ENCODE measurements at places on chromosomes 5 and 9.

DNA sequence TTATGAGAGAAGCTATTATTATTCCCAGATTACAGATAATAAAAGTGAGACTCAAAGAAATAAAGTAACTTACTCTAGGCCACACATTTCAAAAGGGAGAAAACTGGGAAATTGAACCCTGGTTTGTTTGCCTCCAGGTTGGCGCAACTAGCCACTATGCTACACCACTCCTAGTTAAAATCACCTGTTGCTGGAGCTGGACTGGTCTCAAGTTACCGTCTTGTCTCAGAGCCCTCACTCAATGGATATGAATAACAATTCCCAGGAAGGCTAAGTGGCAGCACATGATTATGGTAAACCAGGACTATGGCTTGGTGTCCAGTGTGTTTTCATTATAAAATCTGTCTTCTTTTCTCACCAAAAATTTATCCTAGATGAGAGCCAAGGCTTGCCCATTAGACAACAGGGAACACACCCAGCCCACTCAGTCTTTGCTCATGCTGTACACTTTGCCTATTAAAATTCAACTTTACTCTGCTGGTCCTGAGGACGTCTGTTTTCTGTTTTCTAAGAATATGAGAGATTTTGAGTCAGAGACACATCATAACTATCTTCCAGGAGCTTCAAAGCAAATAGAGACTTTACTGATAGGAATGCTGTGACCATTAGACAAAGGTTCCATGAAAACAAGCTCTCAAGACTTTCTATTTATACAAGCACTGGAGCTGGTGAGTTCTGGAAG is 58.1 kb downstream of the ADRB2 start:
- no peak for DNase-seq

GRCh38 chr9:93255994-93256877 is 72.3 kb downstream of the WNK2 start:
- DNase-seq = no peak

DNA sequence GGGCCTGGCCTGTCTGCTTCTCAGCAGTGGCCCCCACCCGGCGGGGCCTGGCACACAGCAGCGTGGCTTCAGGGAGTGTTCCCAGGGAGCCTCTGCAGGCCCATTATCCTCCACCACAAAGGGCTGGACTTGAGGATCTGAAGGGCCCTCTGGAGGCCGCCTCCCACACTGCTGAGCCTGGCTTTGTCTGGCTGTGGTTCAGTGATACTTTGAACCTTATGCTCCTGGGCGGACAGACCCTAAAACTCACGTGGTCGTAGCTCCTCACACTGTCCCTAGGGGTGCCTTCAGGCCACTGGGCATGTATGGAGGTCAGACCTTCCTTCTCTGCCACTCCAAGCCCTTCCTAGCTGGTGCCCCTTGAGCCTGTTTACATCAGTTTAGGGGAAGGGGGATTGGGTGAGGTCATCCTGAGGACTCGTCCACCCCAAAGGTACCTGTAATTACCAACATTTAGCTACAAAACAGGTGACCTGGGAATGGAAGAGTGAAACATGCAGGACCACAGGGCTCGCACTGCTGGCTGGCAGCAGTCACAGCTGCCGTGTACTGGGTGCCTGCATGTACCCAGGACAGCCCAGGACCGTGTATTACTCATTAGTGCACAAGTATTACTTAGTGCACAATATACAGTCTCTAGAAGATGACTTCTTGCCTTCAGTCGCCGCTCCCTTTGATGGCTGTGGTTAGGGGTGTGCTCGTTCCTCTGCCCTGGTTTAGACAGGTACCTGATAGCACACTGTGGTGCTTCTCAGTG is 8.5 kb downstream of the GRHPR start:
- DNase-seq = no peak

DNA sequence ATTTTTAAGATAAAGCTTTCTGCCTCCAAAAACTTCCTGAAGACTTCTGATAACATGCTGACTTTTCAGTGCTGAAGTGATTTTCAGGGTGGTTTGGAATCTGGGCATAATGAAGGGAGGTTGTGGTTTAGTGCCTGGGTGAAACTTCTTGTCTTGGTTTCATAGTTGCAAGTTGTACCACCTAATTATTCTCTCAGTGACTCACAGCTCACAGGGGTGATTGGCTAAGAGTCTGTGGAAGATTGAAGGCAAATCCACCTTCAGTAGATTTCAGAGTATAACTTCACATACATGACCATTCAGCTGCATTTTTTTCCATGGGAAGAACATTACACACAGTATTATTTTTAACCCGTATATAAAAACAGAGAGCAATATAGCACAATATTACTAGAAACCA is 199.9 kb downstream of the PTTG1 start:
- no peak for DNase-seq

- no peak for DNase-seq
Observed at GRCh38 chr9:3750321-3750720, 224.5 kb upstream of the RFX3 start.

GRCh38 chr5:85545129-85545528 is 1072.6 kb upstream of the COX7C start:
- DNase-seq = no peak

- DNase-seq = peak; percentile 80
Observed at GRCh38 chr9:83219154-83219923, 156.4 kb upstream of the RASEF start.

DNA sequence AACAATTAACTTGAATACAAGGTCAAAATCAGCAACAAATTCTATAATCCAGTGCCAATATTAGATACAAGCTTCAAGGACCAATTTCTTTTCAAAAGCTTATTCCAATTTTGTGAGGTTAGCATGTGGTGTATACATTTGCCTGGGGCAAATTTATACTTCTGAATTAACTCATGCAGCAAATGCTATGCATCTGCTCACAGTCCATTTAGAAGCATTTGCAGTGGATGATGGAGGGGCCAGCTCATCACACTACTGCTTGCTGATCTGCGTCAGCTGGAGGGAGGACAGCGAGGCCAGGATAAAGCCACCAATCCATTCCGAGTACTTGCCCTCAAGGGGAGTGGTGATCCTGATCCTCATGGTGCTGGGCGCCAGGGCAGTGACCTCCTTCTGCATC is 474.3 kb upstream of the KIF2A start:
- DNase-seq = no peak

DNA sequence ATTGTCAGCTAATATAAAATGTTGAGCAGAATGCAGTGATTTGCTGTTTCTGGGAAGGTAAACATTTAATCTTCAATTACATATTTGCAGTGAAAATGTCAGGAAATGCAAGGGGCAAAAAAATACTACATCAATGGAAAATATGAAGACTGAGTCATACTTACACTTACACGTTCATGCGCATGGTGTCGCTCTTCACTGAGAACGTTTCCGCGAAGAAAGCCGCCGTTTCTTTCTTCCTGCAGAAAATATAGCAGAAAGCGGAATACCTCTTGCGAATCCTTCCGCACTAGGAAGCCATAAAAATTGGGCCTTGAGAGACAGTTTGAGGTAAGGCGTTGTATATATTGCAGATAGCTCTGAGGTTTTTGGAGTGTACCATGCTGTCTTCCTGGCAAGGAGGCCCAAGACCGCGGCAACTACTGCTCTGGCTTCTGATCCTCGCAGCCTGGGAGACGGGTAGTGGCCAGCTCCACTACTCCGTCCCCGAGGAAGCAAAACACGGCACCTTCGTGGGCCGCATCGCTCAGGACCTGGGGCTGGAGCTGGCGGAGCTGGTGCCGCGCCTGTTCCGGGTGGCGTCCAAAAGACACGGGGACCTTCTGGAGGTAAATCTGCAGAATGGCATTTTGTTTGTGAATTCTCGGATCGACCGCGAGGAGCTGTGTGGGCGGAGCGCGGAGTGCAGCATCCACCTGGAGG is at the start of gene PCDHA13:
TSS of gene PCDHA13 (plus strand) at position 236 of the 702 bp plus-strand sequence. CDS start at position 381, 145 bp downstream.
- no peak for DNase-seq

DNA sequence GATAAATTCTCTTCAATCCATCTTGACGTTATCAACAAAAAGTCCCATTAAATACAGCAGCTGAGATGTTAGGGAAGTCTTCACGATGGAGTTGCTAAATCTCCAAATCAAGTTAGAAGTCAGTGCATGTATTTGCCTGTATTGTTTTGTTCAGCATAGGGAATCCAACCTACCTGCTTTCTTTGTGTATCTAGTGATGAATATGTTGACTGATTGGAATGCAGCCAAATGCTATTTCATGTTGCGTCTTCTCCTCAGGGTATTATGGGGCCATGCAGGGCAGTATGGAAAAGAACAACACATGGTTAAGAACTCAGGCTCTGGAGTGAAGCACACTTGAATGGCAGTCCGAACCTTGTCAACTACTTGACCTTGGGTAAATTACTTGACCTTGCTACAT is 529.5 kb upstream of the ZNF462 start:
- DNase-seq = no peak

- DNase-seq = no peak
Observed at GRCh38 chr9:87554976-87555375, 57.3 kb downstream of the DAPK1 start.

GRCh38 chr9:96611302-96611701 is 8.3 kb downstream of the CDC14B start:
- DNase-seq = no peak

- no peak for DNase-seq
Observed at GRCh38 chr5:100590867-100591266, 55.7 kb downstream of the FAM174A start.

DNA sequence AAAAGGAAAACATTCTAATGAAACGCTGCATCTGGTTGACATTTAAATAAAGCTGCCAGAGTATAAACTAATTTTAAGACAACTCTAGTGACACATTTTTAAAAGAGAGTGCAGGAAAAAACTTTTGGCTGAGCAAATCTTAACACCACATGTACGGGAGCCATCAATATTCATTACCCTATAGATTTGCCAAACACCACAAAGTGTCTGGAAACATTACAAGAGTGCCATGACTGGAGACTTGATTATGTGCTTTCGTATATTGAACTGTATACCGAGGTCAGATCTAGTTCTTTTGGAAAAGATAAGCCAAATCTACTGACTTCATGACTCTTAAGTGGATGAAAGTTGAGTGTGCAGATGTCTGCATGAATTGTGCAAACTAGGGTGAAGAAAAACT is 10.6 kb upstream of the DMRT2 start:
- no peak for DNase-seq

DNA sequence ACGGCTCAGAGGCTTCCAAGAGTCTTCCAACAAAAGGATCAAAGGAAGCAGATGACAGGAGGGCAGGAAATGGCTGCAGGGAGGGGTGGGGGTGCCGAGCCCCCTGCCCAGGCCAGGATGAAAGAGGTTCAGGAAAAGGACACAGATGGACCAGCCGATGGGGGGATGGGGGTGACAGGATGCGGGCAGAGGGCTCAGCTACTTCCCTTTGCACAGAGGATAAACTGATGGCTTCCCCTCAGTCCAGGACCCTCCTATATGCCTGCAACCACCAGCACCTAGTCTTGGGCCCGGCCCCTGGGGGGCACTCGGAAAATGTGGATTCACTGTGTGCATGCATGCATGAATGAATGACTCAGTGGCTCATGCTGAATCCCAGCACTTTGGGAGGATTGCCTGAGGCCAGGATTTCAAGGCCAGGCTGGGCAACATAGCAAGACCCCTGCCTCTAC is 148.2 kb downstream of the C9orf50 start:
- no peak for DNase-seq

DNA sequence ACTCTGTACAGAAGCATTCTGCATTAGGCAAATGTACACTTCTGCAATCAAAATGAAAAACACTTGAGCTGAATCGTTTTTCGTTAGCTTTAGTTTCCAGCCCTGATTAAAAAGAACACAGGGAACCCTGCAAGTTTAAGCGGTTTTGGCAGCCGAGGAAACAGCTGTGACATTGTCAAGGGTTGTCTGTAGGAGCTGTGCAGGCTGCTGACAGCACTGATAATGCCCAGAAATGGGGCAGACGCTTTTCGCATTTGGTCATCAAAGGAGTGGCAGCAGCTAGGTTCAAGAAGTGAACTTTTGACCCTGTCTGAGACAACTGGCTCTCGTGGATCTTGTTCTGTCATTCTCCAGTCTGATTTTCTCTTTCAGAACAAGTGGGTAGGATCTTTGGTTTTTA is 165.6 kb upstream of the CCDC152 start:
- DNase-seq = no peak

GRCh38 chr9:131402073-131402472 is 8.2 kb downstream of the PRRC2B start:
- DNase-seq = no peak

DNA sequence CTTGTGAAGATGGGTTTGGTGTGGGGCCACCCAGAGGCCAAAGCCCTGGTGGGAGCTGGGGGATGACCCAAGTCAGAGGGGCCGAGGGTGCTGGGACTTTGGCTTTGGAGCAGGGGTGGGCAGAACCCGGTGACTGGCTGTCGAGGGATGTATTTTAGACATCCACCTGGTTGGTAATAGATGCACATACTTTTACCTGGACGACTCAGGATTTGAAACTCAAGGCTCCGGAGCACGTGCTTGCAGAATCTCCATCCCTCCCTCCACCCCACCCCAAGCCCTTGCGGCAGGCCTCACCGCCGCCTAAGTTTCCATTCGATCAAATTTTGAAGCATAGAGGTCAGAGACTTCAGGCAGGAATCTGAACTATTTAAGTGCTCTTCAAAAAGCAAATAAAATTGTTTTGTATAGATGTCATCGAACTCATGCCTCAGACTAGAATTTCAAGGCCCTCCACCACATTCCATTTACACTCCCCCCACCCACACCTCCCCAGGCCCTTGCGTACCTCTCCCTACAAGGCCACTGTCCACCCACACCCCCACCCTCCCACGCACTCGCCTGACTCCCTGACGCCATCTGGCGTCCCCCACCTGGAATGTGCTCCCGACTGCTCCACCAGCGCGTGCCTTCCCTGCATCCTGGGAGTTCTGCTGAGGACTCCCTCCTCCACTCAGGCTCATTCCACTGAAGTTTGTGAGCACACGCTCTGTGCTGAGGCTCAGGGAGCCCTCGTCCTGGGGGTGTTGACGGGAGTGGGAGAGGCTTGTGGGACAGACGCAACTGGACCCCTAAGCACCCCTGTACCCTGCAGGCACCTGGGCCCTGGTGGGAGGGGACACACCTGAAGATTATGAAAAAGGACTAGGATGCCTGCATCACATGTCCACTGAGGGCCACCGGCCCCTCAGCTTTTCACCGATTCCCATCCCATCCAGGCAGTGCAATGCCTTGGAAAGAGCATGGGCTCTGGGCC is 56.4 kb upstream of the RPL26L1 start:
- peak; percentile 73 for DNase-seq

DNA sequence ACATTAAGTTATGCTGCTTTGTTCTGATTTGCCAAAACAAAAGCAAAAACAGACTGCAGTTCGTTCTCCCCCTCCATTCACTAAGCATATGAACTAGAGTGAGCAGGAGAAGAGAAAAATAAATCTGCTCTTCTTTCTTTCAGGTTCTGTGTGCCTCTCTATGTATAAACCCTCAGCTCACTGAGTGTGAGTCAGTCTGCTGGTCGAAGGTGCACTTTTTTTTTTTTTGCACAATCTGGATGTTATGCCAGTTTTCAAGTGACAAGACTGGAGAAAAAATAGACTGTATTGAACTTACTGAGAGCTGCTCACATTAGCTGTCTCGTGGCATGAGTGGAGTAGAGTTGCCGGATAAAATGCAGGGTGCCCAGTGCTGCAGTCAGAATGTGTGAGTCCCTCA is 244.6 kb upstream of the ATP10B start:
- DNase-seq = no peak
